CD4-positive, alpha-beta memory T cell (primary cell): ENCODE measurements at places on chromosomes 1 and 21. TPM values are rescaled to one million over a fixed set of nuclear protein-coding genes. Genes with fewer than 3 reads are reported as not detected.

GRCh38 chr1:109769330-109770078 lies 5.8 kb upstream of the EPS8L3 start:
- DNase-seq: no peak

HSPB7 gene
- not detected for total RNA-seq

DNA sequence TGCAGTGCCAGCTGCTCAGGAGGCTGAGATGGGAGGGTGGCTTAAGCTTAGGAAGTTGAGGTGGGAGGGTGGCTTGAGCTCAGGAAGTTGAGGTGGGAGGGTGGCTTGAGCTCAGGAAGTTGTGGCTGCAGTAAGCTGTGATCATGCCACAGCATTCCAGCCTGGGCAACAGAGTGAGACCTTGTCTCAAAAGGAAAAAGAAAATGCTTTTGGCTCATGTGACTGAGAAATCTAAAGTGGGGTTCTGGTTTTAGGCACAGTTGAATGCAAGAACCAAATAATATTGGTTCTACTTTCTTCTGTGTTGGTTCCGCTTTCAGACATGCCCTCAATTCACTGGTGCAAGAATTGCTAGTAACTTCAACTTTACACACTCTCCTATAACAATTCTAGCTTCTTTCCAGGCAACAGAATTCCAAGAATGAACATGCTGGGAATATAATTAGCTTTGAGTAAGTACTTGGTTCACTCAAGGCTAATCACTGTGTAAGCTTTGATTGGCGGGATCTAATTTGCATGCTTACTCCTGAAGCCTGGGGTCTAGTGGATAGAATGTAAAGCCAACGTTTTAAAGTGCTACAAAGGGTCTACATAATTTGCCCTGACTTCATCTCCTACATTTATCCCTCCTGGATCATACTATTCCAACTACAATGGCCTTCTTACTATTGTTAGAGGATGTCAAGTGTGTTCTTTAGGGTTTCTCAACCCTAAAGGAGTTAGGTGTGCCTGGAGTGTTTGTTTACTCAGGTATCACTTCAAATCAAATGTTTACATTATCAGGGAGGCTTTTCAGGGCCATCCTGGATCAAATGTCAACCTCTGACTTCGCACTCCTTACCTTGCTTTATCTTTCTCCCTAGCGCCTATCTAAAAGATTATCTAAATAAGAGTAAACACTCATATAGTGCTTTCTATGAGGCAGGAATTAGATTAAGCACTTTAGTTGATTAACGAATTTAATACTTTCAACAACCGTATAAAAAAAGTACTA lies 115.1 kb downstream of the SLC16A1 start:
- no peak for DNase-seq

DNA sequence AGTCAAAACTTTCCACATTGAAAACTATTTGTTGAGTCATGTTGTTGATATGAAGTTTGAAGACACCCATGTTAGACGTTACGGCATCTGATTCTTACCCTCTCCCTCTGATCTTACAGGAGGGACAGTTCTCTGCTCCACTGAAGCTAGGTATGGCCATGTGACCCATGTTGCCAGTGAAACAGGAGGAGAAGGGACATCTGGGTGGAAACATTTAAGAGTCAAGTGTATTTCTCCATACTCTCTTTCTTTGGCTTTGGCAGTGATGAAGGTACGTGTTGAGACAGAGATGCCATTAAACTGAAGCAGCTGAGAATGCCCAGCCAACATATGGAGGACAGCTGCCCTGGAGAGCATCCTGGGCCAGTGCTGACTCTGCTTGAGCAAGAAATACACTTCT lies 198.4 kb upstream of the PTGFR start:
- DNase-seq: no peak

ERICH3 gene
- not detected for total RNA-seq

DNA sequence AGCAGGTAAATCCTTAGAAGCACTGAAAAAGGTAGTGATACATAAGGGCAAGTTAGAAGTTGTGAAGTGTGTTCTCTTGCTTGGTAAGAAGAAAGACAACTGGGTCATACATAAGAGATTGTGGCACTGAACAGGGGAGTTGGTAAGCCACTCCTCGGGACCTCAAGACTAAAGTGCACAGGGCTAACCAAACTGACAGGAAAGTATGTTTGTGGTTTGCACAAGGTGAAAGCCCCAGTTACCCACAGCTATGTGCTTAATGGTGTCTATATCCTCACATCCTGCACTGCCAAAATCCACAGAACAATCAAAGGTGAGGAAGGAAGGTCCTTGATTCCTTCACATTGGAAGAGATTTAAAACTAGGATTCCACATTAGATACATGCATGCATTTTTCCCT lies 276.5 kb downstream of the DNM3 start:
- peak; percentile 67 for DNase-seq

- no peak for DNase-seq
Measured at GRCh38 chr1:196409586-196409985, 198.7 kb downstream of the KCNT2 start.

GRCh38 chr1:74427681-74428080 lies 84.7 kb downstream of the LRRC53 start:
- no peak for DNase-seq

GRCh38 chr1:181656491-181656890 lies 173.2 kb downstream of the CACNA1E start:
- DNase-seq: no peak

DNA sequence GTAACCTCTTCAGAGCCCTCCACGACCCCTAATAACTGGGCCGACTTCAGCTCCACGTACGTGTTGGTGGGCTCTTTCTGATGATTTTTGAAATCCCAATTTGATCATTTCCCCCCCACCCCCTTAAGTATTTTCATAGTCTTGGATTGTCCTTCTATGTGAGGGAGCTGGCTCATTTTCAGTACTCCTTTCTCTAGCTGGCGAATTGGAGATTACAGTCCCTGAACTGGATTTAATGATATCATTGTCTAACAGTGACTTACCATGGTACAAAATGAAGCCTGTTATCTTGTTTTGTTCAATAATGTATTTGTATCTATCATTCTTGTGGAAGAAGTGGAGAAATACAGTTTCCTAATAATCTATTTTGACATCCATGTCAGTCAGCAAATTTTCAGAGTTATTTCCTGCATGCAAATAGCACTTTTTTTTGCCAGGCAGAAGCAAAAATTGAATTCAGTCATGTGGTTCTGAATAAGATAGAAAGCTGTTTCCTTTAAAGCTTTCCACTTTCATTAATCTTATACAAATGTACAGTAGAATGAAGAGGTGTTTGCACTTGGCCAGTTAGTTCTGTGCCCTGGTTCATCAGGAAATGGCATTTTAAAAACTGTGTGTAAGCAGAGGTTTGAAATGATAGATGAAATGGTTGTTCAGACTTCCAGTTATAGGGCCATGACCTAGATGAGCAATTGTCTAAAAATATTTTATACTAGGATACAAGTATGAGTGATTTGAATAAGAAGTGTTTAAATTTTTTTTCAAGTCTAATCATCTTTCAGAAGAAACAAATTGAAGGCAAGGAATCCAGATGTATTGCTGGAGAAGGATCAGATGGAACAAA lies 104.2 kb downstream of the ATP5PO start:
- no peak for DNase-seq

- DNase-seq: no peak
Measured at GRCh38 chr1:208173749-208174148, 70.4 kb downstream of the PLXNA2 start.

- no peak for DNase-seq
Measured at GRCh38 chr1:164587617-164588501, 28.9 kb downstream of the PBX1 start.

GUCA2B gene
- not detected for total RNA-seq

L1TD1 gene
- not detected for total RNA-seq

SMYD2 gene
- total RNA-seq: 41.4 TPM

GRCh38 chr21:29293495-29293894 lies 5.2 kb upstream of the BACH1 start:
- DNase-seq: no peak

- no peak for DNase-seq
Measured at GRCh38 chr21:32143241-32143939, 135.5 kb downstream of the MIS18A start.

NMNAT2 gene
- not detected for total RNA-seq

DNA sequence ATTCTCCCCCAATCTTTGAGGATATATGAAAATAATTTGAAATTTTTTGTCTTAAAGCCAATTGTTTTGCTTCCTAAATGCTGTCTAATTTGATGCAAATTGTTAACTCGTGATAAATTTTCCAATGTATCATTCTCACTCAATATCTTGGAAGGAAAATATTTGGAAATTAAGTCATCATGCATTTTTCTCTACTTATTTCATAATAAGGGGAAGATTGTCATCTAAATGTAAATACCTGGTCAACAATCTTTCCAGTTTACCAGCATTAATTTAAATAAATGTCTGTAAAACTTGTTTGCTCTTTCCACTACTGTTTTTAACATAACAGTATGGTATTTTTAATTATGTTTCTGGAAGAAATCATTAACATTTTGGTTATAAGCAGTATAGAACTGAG lies 78.3 kb upstream of the KCTD3 start:
- DNase-seq: no peak

DNA sequence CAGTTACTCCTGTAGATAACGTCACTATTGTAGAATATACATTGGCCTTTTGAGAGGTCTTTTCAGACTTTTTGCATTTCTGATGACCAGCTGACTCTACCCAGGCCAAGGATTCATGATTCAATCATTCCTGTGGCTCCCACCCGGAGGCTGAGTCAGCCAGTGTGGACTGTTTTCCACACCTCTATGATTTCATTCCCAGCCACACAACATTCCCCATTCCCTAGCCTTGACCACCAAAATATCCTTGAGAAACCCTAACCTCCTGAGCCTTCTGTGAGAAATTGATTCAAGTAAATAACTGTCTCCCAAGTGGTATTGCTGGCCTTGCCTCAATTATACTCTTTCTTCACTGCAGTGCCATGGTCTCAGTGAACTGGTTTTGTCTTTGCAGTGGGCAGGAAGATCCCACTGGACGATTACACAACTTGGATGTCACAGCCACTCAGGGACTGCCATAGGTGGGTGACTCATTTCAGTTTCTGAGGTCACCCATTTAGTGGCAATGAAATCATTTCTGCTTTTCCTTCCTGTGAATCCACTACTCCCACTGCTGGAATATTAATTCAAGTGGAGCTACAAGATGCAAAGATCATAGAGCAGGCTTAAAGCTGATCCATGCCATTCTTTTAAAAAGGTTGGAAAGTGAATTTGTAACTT lies 518.6 kb upstream of the ZP4 start:
- DNase-seq: no peak

DNA sequence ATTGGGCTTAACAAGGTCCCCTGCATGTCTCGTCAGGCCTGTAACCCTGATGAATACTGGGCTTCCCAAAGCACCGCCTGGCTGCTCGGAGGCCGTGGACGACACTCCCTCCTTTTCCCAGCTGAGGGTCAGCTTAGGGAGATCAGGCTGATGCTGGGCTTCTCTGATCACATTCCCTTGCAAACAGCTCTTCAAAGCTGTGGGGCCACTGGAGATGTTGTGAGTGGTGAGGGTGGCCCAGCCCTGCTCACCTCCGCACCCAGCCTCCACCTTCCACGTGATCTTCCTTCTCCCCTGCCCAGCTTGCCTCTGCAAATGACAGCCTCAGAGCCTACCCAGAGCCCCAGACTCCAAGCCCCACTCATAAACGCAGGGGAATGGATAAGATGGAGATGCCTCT lies 195.4 kb downstream of the GRIK3 start:
- no peak for DNase-seq

DNA sequence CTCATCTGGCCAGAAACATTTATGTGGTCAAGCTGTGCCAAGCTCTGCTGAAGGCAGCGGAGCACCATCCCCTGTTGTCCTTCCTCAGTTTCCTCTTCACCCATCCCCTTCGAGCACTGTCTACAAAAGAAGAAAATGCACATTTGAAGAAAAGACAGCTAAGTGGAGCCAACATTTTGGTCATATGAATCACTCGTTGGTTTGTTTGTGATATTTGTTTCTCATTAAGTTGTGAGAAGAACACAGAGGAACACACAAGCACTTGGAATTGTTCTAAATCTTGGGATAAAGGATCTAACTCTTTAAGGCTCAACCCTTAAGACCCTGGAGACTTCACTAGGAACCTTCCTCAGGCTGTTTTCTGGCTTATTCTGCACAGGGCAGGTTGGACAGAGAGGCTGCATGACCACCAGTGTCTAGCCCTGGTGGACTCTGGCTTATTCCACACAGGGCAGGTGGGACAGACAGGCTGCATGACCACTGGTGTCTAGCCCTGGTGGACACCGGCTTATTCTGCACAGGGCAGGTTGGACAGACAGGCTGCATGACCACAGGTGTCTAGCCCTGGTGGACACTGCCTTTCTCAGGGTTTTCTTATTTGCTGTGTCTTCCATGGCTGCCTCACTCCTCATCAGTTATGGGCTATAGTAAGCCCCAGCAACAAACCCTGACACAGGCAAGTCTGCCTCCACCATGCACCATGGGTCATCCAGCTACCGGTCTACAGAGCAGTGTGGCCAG lies 35.3 kb upstream of the COL6A2 start:
- DNase-seq: no peak

- DNase-seq: no peak
Measured at GRCh38 chr1:26197301-26197700, 6.9 kb downstream of the CATSPER4 start.

C1orf56 gene
- total RNA-seq: 3.5 TPM

- no peak for DNase-seq
Measured at GRCh38 chr1:30541721-30542485, 181.5 kb downstream of the MATN1 start.

- DNase-seq: peak; percentile 4
Measured at GRCh38 chr1:64019818-64020217, 183.6 kb upstream of the UBE2U start.

DNA sequence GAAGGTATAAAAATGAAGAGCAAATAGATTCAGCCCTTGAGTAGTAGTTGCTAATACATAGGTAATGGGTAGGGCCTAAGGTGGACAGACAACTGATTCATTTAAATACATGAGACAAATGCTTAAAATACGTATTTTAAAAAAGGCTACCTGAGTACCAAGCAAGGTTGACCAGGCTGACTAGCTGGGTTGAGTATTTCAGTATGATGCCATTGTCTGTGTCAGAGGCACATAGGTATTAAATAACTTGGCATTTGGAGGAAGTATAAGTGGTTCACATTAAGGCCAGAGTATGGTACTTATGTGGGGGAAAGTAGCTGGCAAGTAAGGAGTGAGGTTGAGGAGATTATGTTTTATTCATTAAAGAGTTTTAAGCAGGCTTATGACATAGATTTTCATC lies 19.4 kb downstream of the NEK7 start:
- DNase-seq: no peak

- DNase-seq: no peak
Measured at GRCh38 chr21:39060485-39061083, 122.7 kb downstream of the PSMG1 start.

DNA sequence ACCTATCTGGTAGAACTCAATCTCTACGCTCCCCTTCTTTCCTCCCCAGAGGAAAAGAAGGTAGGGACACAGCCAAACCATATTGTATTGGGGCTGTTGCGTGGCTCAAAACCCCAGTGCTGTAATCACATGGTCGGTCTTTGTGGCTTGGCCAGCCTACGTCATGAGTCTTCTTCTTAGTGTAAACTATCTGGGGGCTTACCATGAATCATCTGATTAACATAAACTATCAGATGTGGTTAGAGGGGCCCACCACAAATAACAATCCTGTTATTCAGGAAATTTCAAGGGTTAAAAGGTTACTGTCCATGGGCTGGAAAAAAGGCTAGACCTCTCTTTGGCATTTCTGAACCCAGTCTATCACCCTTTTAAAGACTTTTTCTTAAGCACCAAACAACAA lies 49.5 kb upstream of the GPR52 start:
- no peak for DNase-seq

TAF1A gene
- total RNA-seq: 16.4 TPM

CAPN9 gene
- not detected for total RNA-seq

SLAMF6 gene
- total RNA-seq: 56.4 TPM

PLEKHM2 gene
- total RNA-seq: 53.1 TPM

- no peak for DNase-seq
Measured at GRCh38 chr1:217369996-217370551, 260.8 kb downstream of the GPATCH2 start.

- no peak for DNase-seq
Measured at GRCh38 chr1:91781371-91781825, 104.6 kb downstream of the TGFBR3 start.
